ENCODE measurements at places on chromosomes 2 and 18.

GRCh38 chr2:109395494-109396201 lies 218.1 kb downstream of the SEPTIN10 start:
- DNase-seq: no peak

DNA sequence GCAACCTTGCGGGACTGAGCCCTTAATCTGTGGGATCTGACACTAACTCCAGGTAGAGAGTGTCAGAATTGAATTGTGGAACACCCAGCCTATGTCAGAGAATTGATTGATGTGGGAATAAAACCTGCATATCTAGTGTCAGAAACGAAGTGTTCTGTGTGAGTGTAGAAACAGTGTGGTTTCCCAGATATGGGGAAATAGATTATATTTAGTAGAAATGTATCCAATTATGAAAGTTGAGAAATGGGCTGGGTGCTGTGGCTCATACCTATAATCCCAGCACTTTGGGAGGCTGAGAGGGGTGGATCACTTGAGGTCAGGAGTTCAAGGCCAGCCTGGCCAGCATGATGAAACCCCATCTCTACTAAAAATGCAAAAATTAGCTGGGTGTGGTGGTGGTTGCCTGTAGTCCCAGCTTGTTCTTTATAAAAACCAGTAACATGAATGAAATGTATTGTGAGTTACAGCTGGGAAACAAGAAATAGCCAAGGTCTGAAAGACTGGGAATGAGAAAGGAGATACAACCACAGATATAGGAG lies 4.3 kb upstream of the TP53I3 start:
- DNase-seq: no peak

DNA sequence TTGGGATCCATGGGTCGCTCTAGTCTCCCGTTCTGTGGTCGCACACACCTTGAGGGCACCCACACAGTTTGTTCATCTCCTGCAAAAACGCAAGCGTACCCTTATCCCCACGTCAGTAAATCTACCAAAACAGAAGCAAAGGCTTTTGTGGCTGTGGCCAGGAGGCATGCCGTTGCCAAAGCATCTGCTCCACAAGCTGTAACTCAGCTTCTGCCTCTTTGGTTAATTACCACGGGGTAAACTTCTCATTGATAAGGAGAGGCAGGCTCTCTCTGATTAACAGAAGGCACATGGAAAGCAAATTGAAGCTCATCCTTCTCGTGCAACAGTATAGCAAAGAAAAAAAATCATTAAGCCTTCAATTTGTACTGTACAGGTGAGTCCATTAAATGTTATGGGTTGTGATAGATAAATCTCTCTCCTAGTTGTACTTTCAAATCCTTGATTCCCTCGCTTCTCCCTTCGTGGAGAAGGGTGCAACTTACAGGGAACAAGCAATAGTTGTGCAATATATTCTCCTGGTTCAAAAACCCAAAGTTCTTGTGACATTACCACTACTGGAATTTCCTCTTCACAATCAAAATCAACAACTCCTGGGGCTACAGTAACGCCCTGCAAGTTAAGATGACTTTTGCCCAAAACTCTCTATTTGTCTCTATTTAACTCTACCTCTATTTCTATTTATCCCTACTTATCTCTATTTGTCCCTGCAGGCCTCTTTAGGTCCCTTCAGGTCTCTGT lies 10.3 kb downstream of the PECR start:
- DNase-seq: no peak

GRCh38 chr2:16120591-16121180 lies 180.3 kb downstream of the MYCN start:
- no peak for DNase-seq

DNA sequence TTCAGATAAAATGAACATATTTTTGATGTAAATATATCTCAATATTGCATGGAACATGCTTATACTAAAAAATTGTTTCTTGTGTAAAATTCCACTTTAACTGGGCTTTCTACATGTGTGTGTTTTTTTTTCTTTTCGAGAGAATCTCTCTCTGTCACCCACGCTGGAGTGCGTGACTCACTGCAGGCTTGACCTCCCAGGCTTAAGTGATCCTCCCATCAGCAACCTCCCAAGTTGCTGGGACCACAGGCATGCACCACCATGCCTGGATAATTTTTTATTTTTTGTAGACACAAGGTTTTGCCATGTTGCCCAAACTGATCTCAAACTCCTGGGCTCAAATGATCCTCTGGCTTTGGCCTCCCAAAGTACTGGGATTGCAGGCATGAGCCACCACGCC lies 254.6 kb downstream of the LOXHD1 start:
- no peak for DNase-seq

DNA sequence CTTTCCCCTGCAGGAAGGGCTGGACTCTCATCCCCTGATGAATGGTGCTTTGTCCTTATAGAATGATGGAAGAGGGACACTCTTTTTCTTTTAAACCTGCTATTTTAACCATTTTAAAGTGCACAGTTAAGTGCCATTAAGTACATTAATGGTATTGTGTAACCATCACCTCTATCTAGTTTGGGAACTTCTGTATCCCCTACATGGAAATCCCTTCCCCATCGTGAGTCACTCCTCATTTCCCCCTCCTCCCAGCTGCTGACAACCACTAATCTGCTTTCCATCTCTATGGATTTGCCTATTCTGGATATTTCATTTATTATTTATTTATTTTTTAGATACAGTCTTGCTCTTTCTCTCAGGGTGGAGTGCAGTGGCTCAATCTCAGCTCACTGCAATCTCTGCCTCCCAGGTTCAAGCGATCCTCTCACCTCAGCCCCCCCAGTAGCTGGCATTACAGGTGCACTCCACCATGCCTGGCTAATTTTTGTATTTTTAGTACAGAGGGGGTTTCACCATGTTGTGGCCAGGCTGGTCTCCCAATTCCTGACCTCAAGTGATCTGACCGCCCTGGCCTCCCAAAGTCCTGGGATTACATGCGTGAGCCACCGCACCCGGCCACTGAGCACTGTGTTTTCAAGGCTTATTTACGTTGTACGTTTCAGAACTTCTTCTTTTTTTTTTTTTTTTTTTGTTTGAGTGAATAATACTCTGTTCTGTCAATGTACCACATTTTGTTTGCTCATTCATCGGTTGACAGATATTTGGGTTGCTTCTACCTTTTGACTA lies 15.8 kb downstream of the DGKD start:
- DNase-seq: no peak
